RPMI7951 (cell line): ENCODE measurements at places on chromosomes 11 and 22. TPM values are rescaled to one million over a fixed set of nuclear protein-coding genes. Genes with fewer than 3 reads are reported as not detected.

The MMP1 gene
- 21.2 and 25.4 TPM in 2 replicates for total RNA-seq

The NELL1 gene
- total RNA-seq: 0.12 TPM in 1 of 2 replicates, not detected in the other

The TPBGL gene
- total RNA-seq: not detected in 2 replicates

The RAG1 gene
- 0.48 and 0.68 TPM in 2 replicates for total RNA-seq

The DRAP1 gene
- 405 and 548 TPM in 2 replicates for total RNA-seq

The OR8H3 gene
- not detected in 2 replicates for total RNA-seq

The MISFA gene
- total RNA-seq: 0.60 TPM in 1 of 2 replicates, not detected in the other

The MMP8 gene
- 3.3 and 4.4 TPM in 2 replicates for total RNA-seq

The INS gene
- not detected in 2 replicates for total RNA-seq

The CCDC89 gene
- not detected in 2 replicates for total RNA-seq

The TH gene
- 0.24 and 0.88 TPM in 2 replicates for total RNA-seq

The FGF4 gene
- not detected in 2 replicates for total RNA-seq

GRCh38 chr11:107549253-107549953 is 16.1 kb downstream of the ALKBH8 start:
- DNase-seq: peak; percentile 48

DNA sequence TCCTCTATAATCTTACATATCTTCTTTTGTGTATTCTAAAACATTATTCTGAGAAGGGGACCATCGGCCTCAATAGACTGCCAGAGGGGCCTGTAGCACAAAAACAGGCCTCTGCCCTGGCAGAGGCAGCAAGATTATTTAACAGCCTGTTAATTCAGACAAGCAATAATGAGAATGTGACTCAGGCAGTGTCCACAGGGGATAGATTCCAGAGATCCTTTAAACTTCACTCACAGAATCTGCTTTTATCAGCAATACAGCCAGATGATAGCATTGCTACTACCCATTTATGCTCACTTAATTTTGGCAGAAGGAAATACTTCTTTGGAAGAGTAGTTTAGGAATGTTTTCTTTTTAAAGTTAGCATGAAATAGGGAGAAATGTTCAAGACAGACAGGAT is 44.9 kb downstream of the AAMDC start:
- no peak for DNase-seq

GRCh38 chr11:119533921-119534736 is 111.2 kb upstream of the THY1 start:
- peak; percentile 59 for DNase-seq

DNA sequence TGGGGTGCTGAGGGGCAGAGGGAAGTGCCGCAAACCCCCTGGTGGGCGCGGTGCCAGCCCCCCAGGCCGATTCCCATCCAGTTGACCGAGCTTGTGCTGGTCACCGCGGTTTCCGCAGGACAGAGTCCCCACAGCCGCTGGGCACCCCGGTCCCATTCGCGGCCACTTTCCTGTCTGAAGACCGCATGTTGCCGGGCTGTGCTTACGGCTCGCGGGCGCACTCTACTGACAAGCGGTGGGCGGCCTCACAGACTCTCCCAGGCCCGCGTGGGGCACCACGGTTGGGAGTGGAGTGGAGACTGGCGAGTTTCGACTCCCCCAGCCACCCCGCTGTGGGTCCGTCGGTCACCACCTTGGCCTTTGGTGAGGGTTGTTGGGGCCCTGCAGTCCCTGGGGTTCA is 648 bp upstream of the H19 start:
- no peak for DNase-seq

- DNase-seq: no peak
These were observed 537.4 kb upstream of the LUZP2 start for GRCh38 chr11:23959462-23959861.

GRCh38 chr11:102572554-102573220 is 42.1 kb upstream of the MMP7 start:
- DNase-seq: peak; percentile 16

- no peak for DNase-seq
These were observed 21.8 kb downstream of the DCUN1D5 start for GRCh38 chr11:103070142-103070541.

DNA sequence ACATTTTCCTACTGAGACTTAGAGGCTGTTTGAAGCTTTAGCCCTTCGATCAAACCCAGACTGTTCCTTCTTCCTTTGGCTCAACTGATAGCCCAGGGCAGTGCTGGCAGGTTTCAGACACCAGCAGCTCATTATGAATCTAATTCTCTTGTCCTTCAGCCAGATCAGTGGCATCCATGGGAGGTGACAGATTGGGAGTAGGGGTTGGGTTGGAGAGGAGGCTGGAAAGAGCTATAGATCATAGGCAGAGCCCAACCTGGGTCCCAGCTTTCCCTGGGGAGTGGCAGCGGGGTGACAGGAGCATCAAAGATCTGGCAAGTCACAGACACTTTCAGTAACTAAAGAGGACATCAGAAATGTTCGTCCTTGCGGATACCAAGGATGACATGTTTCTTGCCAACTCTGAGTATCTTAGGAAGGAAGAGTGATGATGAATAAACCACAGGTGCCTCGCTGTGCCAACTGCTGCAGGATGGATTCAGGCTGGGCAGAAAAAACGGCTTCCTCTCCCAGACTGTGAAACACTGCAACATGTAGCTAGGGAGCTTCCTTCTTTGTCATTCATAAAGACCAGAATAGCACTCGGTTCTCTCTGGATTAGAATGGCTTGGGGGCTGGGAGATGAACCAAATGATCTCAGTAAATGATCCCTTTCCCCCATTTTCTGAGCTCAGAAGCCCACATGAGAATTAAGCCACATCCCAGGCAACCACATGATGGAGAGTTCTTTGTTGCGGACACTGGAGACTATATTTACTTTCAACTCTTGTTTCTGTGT is 19.1 kb downstream of the ABCC8 start:
- no peak for DNase-seq

DNA sequence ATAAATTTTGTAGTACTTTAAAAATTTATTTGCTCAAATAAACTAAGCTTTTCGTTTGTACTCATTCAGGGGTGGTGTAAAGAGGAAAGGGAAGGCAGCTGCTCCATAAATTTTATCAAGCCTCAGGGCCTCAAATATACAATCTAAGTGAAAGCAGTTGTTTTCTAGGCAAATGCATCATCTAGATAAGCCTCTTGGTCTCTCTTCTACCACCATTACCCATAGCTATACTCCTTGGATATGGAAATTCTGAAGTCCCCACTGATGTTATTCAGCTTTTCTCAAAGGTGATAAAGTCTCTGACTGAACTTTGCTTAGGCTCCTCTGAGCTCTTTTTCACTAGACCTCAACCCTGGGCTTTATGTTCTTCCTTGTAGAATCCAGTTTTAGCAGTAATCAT is 1313.1 kb downstream of the JRKL start:
- no peak for DNase-seq

GRCh38 chr11:84056653-84057376 is 770.6 kb upstream of the CCDC90B start:
- no peak for DNase-seq

DNA sequence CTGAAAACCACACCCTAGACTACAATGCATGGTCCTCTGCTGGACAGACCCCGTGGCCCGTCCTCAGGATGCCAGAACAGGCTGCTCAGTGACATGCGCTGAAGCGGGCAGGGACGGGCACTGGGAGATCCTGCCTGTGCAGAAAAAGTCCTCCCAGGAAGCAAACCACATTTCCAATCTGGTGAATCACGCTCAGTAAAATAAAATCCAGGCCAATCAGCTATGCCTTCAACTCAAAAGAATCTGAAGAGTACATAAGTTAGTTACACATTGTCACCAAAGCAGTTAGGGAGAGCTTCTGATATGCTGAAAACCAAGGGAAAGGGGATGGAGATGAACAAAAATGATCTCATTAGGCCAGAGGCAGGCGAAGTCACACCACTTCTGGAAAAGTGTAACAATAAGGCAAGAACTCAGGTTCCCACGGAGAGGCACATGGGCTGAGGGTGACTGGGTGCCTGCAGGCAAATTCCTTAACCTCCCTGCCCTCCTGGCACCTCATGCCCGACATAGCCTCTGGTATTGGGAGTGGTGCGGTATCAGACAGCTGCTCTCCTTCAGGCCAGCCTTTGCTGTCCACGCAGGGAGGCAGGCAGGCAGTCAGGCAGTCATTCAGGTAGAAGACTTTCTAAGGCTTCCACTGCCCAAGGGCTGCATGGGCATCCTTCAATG is 66.4 kb downstream of the APOL5 start:
- DNase-seq: peak; percentile 90

DNA sequence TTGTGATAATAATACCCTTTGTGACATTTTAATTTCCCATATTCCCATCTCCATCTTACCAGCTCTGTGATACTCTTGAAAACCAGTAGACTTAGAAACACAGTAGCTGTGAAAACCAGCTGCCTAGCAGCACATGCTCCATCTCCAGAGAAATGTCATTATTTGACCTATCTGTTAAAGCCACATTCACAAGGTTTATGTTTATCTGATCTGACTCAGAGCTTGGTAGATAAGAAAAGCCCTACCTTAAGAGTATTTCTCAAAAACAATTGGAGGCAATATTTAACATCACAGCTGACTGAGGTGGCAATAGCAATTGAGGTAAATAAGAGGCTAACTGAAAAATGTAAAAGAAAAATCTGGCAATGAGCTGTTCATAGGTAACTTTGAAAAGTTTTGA is 8.1 kb upstream of the ANO3 start:
- no peak for DNase-seq

GRCh38 chr11:94107363-94107762 is 21.3 kb upstream of the PANX1 start:
- no peak for DNase-seq

- DNase-seq: no peak
These were observed 86.7 kb upstream of the IZUMO1R start for GRCh38 chr11:94217705-94218104.

GRCh38 chr11:44604171-44604581 is 38.7 kb downstream of the CD82 start:
- no peak for DNase-seq

GRCh38 chr11:17850336-17850735 is 115.8 kb downstream of the KCNC1 start:
- DNase-seq: no peak

DNA sequence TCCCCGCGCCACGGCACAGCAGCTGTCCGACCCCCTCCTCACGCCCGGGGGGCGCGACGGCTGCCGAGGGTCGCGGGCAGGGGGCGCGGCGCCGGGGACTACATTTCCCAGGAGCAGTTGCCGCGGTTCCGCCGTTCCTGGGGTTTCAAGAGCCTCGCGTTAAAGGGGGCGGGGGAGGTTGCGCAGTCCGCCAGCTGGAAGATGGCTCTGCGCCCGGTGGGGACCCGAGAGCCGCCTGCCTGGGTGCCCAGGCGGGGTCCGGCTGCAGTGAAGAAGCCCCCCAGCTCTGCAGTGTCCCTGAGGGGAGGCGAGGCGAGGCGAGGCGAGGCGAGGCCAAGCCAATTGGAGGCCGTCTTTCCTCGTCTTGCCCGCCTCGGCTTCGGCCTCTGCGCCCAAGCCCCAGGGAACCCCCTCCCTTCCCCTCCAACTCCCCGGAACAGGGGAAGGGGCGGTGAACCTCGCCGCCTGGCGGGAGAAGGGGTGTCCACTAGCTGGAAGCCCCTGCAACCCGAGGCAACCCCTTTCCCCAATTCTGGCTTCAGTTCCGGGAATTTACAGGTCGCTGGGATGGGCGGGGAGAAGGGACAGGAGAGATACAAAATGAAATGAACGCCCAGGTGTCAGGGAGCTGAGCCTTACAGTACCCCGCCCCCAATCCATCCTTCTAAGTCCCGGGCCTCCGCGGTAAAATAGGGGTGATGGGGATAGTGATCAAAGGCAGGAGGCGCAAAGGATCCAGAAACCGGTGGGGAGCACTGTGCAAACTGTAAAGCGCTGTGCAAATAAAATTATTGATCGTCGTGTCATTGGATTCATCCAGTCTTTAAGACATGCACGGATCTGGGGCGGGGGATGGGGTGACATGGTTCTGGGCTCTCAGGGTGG is 5.2 kb upstream of the GCAT start:
- DNase-seq: no peak

DNA sequence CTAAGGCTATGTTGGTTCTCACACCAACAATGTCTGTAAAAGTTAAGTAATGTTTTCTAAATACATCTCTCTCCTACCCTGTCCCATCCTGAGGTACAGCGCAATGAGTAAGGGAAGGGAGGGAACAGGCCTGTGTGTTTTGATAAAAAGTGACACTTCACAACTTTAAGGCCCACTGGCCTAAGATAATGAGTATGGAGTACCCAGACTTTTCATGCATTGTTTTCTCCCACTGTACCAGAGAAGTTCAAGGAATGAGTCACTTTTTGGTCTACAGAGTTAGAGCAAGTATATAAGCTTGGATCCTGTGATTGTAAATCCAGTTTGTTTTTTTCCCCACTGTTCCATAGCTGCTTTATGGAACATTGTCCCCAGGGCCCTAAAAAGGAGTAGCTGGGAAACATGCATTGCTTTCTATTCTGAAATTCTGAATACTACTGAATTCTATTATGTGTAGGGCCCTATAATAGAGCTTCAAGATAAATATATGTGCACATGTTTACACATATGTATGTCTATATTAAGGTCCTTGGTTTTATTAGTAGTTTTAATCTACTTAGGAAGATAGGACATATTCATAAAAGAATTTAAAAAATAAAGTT is 29.8 kb downstream of the KCNE3 start:
- DNase-seq: no peak

GRCh38 chr11:36500315-36500721 is 9.8 kb downstream of the TRAF6 start:
- DNase-seq: peak; percentile 90

- DNase-seq: no peak
These were observed 996.5 kb downstream of the OPCML start for GRCh38 chr11:132535830-132536229.

- DNase-seq: no peak
These were observed 29.9 kb downstream of the RELT start for GRCh38 chr11:73406131-73406530.

DNA sequence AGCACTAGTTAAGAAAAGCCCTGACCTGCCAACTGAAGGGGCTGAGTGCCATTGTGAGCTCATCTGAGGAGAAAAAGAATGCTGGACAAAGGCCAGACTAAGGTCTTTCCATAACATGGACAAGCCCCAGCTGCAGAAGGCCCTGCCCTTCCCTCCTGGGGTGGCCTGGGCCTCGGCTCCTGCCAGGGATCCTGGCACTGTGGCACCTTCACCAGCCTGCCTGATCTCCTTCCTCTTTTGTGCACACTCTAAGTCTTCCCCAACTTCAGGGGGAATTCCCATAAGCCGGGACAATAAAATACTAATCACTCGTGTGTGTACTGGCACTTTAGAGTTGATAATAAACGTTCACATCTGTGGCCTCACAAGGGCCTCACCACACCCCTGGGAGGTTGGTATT is 9.9 kb downstream of the TMPRSS13 start:
- DNase-seq: no peak

GRCh38 chr11:67732045-67732787 is 57.8 kb upstream of the ALDH3B2 start:
- DNase-seq: peak; percentile 30

- DNase-seq: peak; percentile 96
These were observed 64.0 kb downstream of the SCN3B start for GRCh38 chr11:123590296-123590912.

- no peak for DNase-seq
These were observed 25.4 kb upstream of the MOB2 start for GRCh38 chr11:1511937-1512496.
